ENCODE measurements at places on chromosomes 2 and 18.

GRCh38 chr18:9711361-9712129 lies 3.4 kb downstream of the RAB31 start:
- no peak for DNase-seq

- DNase-seq: no peak
Observed at GRCh38 chr2:128591861-128592822, 273.5 kb upstream of the HS6ST1 start.

GRCh38 chr2:168773719-168774521 lies 28.5 kb upstream of the NOSTRIN start:
- no peak for DNase-seq

DNA sequence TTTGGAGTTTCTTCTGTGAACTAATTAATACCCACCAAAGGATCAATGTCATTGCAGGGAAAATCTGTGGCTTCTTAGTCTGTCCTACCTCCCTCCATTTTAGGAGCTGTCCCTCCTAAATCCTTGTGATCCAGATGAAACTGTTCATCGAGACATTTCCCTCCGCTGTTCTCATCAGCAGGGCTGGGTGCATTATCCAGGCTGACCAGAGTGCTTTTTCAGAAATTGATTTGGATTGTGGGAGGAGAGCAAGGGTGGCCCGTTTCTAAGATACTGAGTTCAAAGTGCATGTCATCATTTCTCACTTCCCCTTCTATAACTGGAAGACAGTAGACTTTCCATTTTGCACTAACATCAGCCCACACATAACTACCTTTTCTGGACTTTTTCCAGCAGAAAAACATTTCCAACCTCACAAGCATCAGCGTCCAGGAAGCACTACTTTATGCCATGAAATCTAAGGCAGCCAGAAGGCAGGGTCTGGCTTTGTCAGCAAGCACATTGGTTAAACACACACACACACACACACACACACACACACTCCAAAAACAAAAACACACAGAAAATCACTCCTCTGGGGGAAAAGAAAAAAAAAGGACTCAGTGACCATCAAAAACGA lies 94.1 kb downstream of the ANKRD44 start:
- no peak for DNase-seq

- DNase-seq: no peak
Observed at GRCh38 chr2:96888072-96889011, 18.5 kb upstream of the SEMA4C start.

GRCh38 chr2:82395531-82395930 lies 2063.5 kb downstream of the SUCLG1 start:
- DNase-seq: no peak

DNA sequence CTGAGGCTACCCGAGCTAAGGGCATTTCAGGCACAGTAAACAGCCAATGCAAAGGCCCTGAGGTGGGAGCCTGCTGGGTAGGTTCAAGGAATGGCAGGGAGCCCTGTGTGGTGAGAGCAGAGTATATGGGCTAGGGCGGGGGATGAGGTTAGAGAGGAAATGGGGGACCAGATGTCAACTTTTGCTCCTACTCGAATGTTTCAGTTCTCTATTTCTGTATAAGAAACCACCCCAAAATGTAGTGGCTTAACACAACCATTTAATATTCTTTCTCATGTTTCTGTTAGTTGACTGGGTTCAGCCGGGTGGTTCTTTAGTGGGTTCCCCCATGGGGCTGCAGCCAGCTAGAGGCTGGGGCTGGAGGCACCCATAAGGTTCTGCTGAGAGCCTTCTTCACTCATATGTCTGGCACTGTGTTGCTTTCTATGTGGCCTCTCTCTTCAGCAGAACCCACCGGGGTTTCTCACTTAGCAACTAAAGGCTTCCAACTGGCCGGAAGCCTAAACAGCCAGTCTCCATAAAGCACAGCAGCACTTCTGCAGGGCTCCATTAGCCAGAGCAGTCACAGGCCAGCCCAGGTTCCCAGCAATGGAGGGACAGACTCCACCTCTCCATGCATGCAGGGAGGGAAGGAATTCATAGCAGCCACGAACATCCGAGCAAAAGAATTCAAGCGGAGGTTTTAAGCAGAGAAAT lies 5.6 kb upstream of the ATOH8 start:
- DNase-seq: no peak

- DNase-seq: no peak
Observed at GRCh38 chr2:10876963-10877362, 34.8 kb upstream of the KCNF1 start.

DNA sequence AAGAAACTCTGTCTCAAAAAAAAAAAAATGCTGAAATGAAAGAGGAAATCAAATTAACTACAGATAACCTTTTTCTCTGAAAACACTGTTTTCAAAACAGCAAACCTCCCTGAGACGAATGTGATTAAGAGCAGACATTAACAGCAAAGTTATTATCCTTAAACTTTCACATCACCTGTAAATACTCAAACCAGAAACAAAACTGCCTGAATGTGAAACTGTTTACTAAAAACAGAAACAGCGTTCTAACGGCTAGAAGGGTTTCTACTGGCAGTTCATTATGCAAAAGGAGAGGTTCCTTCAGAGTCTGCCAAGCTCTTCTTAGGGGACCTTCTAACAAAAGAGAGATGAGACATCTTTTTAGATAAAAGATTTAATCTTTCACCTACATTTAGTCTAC lies 45.9 kb downstream of the PNO1 start:
- DNase-seq: no peak

All from stimulated activated CD8-positive, alpha-beta memory T cell treated with anti-CD3 and anti-CD28 coated beads, Interleukin-12 subunit alpha, Interleukin-12 subunit beta, amount 100 ng/mL, for 4 hours (primary cell).